ENCODE measurements at places on chromosomes 2 and 18. TPM values are rescaled to one million over a fixed set of nuclear protein-coding genes. Genes with fewer than 3 reads are reported as not detected.

GRCh38 chr2:114642166-114642770 is 199.8 kb downstream of the DPP10 start:
- no peak for DNase-seq

- no peak for DNase-seq
Observed at GRCh38 chr2:121735518-121736074, 1.1 kb downstream of the NIFK start.

DNA sequence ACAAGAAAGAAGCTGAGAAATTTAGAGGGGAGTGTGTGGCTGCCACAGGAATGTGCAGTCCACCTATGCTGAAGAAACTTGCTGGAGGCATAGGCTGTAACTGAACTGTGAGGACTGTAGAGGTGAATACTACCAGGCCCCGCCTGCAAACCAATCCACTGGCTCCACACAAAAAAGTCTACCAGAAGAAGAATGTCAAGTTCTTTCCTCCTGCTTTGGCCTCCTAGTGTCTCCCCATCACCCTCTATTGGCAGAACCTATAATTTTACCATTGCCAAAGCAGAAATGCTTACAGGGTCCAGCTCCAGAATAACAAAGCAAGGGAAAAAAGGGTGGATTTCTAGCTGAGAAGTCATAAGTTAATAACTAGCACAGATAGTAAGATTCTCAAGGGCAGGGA is 5.9 kb upstream of the ATP5MC3 start:
- DNase-seq, result no peak

DNA sequence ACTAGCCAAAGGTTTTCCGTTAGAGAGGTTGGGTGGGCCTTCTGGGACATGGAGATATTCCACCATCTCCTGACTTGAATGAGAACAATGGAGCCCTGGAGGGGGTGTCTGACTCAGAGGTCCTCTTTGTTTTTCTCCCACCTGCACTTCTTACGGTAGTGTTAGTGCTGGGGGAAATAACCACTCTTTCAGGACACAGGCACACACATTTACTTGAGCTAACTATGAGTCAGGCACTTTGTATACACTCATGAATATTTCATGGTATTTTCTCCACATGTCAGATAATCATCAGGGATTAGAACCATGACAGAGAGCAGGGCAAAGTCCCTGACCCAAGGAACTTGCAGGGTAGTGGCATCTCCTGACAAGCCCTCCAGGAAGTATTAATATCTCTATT is 439.1 kb downstream of the TSN start:
- no peak for DNase-seq

DNA sequence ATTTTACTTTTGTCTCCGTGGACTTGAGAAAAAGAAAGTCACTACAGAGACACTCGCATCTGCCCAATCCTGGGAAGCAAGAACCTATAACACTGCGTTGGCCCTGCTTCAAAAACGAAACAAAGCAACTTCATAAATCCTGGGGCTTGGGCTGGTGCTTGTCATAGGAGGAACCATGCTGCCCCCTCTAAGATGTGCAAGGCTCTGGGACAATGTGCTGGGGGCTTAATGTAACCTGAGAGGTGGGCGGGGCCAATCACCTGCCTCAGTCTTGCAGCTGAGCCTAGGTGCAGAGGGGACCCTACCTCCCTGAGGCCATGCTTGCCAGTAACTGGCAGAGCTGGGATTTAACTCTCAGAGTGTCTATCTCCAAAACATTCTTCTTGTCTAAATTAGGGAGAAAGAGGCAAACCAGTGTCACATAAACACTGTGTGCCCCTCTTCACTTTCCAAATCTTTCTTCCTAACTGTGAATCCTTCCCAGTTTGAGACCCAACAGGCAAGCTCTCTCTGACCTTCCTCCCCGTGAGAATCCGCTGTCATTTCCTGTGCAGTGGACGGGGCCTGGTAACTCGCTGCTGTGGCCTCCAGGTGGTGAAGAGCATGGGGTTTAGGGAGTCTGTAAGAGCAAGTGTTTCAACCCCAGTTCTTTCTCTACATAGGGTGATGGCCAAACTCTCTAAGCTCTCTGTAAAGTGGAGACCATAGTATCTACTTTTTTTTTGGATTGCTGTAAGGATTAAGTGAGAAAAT is 115.1 kb downstream of the ACKR3 start:
- no peak for DNase-seq

DNA sequence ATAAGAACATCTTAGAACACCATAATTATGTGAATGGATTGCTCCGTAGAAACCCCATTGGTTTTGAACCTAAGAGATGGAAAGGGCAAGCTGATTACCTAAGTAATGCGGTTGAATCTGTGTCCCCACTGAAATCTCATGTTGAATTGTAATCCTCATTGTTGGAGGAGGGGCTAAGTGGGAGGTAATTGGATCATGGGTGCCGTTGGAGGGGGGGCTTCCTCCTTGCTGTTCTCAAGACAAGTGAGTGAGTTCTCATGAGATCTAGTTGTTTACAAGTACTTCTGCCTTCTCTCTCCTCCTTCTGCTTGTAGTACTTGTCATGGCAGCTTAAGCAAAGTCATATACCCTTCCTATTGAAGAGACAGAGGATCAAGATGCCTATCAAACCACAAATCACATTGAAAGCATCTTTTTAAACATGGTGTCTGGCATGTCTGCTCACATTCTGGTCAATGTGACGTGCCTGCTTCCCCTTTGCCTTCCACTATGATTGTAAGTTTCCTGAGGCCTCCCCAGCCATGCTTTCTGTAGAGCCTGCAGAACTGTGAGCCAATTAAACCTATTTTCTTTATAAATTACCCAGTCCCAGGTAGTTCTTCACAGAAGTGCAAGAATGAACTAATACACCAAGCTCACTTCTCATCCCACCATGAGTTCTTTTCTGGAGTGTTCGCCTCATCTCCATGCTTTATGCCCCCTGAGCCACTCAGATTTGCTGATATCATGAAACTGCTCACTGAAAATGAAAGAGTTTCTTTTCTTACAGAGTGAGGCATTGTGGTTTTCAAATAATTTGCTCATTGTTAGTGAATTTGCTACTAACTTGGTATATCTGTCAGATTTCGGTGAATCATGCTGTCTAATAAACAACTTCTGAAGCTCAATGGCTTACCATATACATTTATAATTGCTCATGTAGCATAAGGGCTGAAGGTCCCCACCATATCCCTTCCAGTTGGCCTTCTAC is 23.6 kb downstream of the KCNE4 start:
- no peak for DNase-seq

The RESP18 gene
- total RNA-seq, result not detected

The PARD3B gene
- 0.26 TPM for total RNA-seq

The DSC3 gene
- not detected for total RNA-seq

All from activated T-helper 1 cell treated with anti-CD3 and anti-CD28 coated beads, Interleukin-12 subunit alpha, Interleukin-12 subunit beta, Interleukin-2, Interleukin-4 antibody, amounts not matched to agents 30 ng/mL and 10 ng/mL and 1 ng/mL, durations not matched to agents 14 hours and 24 hours and 36 hours (primary cell).